Activated CD8-positive, alpha-beta memory T cell treated with anti-CD3 and anti-CD28 coated beads, Interleukin-2, amount 50 U/mL, for 48 hours (primary cell): ENCODE measurements at places on chromosomes 13 and 19.

GRCh38 chr19:3578390-3578789, 5.6 kb downstream of the HMG20B start:
- DNase-seq, result no peak

DNA sequence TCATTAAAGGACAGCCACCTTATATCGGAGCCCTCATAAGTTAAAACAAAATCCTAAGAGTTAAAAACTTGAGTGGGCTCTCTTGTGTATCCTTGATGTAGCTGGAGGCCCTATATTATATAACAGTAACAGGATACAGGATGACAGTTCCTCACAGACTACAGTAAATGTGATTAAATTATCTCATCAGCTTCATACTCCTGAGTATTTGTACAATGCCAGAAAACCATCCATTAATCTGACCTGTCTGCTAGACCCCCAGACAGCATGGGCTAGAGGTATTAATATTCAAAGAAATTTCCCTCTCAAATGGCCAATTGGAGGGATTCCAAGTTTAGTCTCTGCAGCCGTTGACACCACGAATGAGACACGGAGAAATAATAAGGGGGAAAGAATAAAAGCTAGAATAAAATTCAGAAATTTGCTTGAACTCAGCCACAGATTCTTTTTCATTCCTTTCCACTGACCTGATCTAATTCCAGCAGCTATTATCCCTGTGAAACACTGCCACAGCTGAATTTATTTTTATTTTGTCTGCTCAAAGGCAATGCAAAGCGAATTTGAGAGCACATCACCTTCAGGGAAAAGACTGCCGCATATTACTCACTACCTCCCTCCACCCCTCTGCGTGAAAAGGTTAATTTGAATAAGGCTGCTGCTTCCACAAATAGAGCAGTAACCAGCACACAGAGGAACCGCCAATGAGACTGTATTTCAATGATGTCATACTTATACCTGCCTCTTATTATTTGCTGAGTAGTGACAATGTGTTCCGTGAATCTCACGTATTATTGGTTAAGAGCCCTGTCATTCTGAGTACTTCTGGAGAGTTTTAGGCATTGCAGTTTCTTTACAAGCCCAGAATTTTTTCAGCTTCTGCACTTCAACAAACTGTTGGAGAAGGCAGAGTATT, 155.9 kb upstream of the KLF12 start:
- DNase-seq, result no peak

- DNase-seq, result no peak
These were observed 2.5 kb downstream of the PROZ start for GRCh38 chr13:113160983-113161382.

GRCh38 chr13:101706651-101707050, 254.2 kb downstream of the ITGBL1 start:
- no peak for DNase-seq

GRCh38 chr13:40981949-40982348, 37.2 kb downstream of the ELF1 start:
- no peak for DNase-seq

DNA sequence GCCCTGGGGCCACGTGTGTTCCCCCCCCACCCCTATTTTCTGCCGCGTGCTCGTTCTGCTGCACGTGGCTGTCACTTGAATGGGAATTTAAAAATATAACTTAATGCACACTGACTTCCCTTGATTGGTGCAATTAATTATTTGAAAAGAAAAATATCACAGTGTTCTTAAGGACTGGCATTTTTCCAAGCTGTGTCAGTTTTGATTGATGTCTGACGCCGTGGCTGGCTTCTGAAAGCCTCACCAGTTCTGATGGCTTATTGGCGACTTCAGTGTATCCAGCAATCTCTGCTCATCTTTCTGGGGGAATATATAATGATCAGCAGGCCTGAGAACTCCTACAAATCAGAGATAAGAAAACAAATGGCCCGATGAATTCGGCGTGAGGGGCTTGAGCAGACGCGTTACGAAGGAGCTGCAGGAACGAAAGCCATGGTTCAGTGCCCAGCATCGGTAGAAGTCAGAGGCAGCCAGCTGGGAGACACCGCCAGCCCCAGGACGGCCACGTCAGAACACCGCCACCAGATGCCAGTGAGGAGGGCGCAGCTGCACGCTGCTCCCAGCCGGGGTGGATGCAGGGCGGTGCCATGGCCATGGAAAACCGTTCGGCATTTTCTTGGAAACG, 111.2 kb downstream of the KDM4B start:
- DNase-seq, result no peak

- DNase-seq, result no peak
These were observed 1.0 kb downstream of the RTBDN start for GRCh38 chr19:12833418-12833737.

- no peak for DNase-seq
These were observed 2.5 kb upstream of the NOVA2 start for GRCh38 chr19:45976178-45976577.
